ENCODE measurements at places on chromosomes 3 and 15.
A peak's percentile ranks its signal among the peaks of the same experiment; 100 is the strongest.

GRCh38 chr3:72847751-72848702 is at the start of gene SHQ1:
Gene SHQ1 (minus strand): TSS chr3:72848445. CDS start chr3:72848340, 105 bp downstream.
- DNase-seq = peak; percentile 54

GRCh38 chr3:42557854-42558253 is 23.9 kb downstream of the SEC22C start:
- no peak for DNase-seq

DNA sequence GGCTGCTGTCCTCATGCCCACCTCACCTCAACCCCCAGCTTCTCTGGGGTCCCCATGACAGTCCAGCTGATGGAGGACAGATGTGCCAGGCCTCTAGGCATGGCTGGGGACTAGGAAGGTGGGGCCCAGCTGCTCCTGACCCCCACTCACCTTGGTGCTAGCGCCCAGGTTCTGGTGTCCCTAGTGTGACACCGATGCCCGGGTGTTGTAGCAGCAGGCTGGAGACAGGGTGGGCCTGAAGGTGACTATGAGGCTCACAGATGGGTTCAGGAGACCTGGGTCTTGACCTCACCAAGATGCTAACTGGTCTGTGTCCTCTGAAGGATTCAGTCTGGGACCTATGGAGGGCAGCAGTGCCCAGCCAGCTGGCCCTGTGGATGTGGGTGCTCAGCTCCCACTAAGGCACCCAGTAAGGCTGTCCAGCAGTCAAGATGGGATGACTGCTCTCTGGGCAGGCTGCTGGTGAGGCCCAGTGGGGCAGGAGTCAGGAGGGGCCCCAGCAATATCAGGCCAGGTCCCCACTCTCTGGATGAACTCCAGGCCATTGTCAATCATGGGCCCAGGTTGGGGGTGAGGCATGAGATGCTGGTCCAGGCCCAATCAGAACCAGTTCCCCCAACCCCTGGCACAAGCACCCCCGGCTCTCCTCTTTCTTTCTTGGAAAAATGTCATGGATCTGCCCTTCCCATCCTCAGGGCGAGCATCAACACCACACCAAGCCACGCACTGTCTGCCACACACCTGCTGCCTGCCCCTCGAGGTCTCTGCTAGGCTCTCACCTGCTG is 33.0 kb downstream of the ALDH1L1 start:
- DNase-seq = no peak

DNA sequence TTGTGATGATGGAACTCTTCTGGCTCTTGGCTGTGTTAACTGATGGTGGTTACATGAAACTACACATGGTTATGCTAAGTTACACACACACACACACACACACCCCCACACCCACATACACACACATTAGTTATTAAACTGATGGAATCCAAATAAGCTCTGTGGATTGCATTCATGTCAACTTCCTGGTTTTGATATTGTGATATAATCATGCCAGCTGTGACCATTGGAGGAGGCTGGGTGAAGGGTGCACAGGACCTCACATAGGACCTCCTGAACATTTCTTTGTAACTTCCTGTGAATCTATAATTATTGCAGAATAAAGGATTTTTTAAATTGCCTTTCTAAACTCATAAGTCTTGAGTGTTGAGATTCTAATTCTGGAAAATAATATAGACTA is 58.9 kb upstream of the LIMD1 start:
- no peak for DNase-seq
